ENCODE measurements at places on chromosomes 11 and 22. TPM values are rescaled to one million over a fixed set of nuclear protein-coding genes. Genes with fewer than 3 reads are reported as not detected.

Gene JHY
- polyA plus RNA-seq: 13.7 TPM

Gene MAPK8IP1
- 8.6 TPM for polyA plus RNA-seq

Gene SCN3B
- 2.5 TPM for polyA plus RNA-seq

DNA sequence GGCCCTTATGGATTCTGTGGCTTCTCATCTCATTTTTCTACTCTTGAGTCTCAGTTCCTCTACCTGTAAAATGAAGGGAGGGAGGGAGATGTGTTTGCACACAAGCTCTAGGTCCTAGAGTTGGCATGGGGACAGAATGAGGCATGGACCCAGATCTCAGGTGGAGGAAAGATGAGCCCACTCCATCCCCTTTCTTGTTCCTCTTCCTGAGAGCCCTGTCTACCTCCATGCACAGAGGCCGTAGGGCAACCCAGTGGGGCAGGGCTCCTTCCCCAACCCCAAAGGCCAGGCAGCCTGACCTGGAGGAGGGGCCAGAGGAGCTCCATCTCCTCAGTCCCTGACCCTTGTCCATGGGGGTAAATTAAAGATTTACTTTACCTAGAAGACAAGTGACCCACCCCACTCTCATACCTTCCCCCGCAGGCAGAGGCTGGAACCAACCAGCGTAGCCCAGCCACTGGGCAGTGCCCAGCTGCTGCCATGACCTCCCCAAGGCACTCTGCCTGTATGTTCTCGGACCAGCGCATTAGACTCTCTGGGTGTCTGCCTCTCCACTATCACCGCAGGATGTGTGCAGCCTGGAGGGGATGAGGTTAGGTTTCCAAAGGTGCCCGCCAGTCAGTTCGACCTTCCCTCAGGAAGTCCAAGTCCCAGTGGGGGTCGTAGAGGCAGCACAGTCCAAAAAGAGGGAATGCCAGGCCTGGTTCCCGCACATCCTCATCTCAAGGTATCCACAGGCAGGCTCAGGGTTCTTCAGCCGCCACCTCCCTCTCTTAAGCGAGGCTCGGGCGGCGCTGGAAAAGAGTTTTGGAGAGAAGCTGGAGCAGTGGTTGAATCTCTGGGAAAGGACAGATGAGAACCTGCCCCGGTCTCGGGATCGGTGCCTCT is 3.0 kb downstream of the SMTN start:
- DNase-seq: no peak

GRCh38 chr11:20155683-20156279 is 4.5 kb downstream of the DBX1 start:
- DNase-seq: no peak

GRCh38 chr11:33001281-33001680 is 14.4 kb upstream of the DEPDC7 start:
- DNase-seq: no peak

DNA sequence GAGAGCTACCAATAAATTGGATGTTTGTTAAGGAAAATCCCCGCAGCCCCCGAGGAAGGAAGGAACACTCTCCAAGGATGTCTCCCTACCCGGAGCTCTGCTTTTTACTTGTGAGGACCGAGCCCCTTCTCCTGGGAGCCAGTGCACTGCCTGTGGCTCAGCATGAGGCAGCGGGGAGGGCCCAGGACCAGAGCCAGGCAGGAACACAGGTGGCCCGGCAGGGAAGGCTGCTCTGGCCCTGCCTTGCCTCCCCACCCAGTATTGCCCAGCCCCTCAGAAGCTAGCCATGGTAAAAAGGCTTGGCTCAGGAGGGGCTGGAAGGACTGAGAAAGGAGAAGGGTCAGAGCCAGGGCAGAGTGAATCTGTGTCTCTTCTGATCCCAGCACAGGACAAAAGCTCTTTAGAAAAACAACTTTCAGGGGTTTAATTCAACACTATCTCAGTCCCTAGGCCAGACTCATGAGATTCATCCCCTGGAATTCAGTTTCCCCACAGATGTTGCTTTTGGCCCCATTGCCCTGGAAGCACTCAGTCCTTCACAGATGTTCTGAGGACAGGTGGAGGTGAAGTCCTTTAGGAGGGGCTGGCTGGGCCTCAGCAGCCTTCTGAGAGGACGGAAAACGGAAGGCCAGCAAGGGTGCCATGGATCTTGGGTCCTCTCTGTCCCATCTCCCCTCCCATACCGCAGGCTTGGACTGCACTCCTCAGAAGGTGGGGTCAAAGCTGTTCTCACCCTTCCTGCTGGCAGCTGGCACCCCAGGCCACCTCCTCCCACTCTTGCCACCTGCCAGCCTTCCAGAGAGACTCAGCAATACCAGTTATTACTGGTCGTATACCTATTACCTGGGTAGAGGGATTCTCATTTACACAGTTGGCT is 318.9 kb downstream of the NTM start:
- no peak for DNase-seq

GRCh38 chr22:42880815-42881214 is 23.7 kb upstream of the ARFGAP3 start:
- DNase-seq: no peak

Measured in left kidney (tissue), 8 donors.